Activated CD4-positive, alpha-beta T cell treated with anti-CD3 and anti-CD28 coated beads for 36 hours (primary cell): ENCODE measurements at places on chromosomes 16 and 17. TPM values are rescaled to one million over a fixed set of nuclear protein-coding genes. Genes with fewer than 3 reads are reported as not detected.

The C17orf58 gene
- total RNA-seq, result 23.7 TPM

The GINS2 gene
- 86.4 TPM for total RNA-seq

- DNase-seq, result peak; percentile 51
Observed at GRCh38 chr16:22217890-22218730, 12.0 kb downstream of the EEF2K start.

DNA sequence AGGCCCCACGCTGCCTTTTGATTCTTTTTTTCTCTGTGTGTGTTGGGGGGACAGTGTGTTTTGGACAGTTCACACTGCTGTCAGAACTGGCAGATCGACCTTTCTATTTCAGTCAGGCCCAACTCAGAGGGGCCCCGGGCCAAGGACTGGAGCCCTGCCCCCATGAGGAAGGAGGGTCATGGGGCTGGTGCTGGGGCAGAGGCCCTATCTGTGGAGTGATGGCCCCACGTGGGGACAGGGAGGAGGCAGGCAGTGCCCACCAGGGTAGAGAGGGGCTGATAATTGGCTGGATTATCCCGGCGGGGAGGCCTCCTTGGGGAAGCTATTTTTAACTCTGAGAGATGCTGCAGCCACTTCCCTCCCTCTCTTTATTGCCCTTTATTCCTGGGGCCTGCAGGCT, 5.7 kb upstream of the KCNJ12 start:
- DNase-seq, result no peak

GRCh38 chr16:27254262-27254811, 14.2 kb downstream of the NSMCE1 start:
- DNase-seq, result no peak

GRCh38 chr17:61461967-61462718, 9.9 kb downstream of the TBX4 start:
- DNase-seq, result peak; percentile 18

- DNase-seq, result no peak
Observed at GRCh38 chr17:17692353-17693252, 11.3 kb downstream of the RAI1 start.
